ENCODE measurements at places on chromosomes 13 and 19.

GRCh38 chr13:109131698-109132257 is 502.4 kb downstream of the MYO16 start:
- DNase-seq, result no peak

GRCh38 chr13:48983331-48983730 is 7.6 kb downstream of the FNDC3A start:
- no peak for DNase-seq

- DNase-seq, result peak; percentile 76
Observed at GRCh38 chr19:41795031-41795461, 1.3 kb upstream of the CEACAM3 start.

GRCh38 chr13:99977912-99978798 is 3.4 kb upstream of the ZIC2 start:
- peak; percentile 19 for DNase-seq

- DNase-seq, result no peak
Observed at GRCh38 chr19:45474606-45475521, 7.1 kb downstream of the FOSB start.

- DNase-seq, result peak; percentile 58
Observed at GRCh38 chr19:50795664-50796073, 5.5 kb downstream of the ACP4 start.

DNA sequence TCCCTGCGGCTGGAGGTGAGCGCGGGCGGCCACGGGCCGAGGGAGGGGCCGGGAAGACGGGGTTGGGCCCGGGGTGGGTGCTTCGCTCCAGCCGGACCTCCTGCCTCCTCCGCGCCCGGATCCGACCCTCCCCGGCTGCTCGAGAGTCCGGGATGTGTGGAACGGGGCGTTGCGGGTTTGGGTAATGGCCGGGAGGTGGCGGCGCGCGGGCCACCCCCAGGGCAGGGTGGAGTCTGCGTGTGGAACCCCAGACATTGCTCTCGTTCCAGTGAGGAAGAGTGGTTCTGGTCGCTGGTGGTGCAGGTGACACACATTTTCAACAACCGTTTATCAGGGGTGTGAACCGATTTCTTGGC is 38.8 kb downstream of the ARHGEF7 start:
- DNase-seq, result no peak

DNA sequence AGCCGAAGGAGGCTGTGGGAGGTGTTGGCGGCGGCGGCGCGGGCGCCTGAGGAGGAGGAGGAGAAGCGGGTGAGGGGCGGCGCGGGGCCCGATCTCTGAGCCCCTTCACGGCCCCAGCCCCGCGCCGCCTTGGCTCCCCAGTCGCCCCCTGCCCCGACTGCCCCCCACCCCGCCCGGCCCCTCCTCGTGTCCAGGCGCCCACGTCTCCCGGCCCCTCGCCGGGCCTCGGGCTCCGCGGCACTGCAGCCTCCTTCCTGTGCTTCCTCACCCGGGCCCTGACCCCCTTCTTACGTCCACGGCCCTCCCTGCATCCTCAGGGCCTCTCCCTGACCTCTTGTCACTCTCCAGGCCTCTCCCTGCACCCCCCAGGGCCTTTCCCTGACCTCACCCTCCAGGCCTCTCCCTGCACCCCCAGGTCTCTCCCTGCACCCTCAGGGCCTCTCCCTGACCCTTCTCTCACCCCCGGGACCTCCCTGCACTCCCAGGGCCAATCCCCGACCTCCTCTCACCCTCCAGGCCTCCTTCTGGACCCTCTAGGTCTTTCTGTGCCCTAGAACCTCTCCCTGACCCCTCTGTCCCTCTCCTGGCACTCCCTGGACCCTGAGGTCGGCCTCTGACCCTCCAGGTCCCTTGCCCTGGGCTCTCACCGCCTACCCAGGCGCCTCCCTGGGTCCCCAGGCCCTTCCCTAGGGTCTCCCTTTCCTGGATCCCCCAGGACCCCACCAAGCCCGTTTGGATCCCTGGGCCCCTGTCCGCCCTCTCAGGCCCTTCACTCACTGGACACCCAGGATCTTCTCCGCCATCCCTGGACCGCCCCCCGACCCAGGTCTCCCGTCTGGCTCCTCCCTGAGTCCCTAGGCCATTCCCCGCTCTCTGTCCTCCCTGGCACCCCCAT is 460 bp downstream of the KMT5C start:
- no peak for DNase-seq

Measured in activated T-cell treated with anti-CD3 and anti-CD28 coated beads, Interleukin-2, amount 50 U/mL, for 48 hours (primary cell).